ENCODE measurements at places on chromosomes 2 and 18.

GRCh38 chr2:51368250-51368649 is 336.3 kb upstream of the NRXN1 start:
- no peak for DNase-seq

DNA sequence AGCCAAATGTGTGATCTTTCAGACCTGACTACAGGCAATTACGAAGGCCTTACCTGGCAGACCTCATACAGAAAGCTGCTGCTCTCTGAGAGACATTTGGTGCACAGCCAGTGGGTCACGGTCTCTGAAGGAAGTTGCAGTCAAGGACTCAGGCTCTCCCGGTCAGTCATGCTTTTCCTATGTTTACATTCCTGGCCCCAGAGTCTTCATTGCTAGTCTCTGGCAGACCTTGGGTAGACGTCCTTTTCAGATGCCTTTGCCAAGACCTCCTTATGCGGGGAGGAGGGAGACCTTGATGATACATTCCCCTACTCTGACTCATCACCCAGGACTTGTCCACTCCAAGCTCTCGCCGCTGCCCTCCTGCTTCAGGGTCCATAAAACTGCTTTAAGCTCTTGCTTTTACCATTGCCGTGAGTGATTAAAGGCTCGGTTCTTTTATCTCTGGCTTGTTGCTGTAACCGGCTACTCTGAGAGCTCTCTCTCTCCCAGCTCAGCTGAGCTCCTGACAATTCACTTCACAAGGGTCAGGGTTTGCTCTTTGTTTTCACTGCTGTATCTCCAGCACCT is 62.0 kb upstream of the SLC35F5 start:
- DNase-seq: peak; percentile 95

DNA sequence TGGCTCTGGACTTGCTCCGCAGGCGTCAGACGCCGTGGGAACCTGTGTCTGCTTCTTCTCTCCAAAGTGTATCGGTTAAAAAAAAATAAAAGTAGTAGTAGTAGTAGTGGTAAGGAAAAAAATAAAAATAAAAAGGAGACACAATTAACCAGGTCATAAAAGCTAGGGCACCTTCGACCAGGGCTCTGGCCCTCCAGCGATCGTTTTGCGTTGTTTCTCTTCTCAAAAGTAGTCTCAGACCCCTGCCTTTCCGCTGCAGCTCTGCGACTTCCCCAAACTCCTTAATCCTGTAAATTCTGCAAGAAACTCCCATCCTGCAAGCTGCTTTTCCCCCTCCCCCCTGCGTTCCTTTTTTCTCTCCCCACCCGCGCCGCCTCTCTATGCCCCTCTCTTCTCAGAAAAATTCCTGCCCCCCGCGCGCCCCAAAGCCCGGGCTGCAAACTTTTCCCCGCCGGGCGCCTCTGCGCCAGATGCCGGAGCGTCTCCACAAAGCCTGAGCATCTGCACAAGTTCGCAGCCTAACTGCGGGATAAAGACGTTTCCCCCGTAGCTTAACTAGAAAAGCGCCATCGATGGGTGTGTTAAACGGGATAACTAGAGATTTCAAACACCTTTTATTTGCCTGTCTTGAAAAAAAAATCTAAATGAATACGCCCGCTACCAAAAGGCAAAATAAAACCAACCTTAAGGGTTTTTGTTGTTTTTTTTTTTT is 1.8 kb upstream of the SALL3 start:
- no peak for DNase-seq

- DNase-seq: no peak
Observed at GRCh38 chr2:105070010-105070865, 32.4 kb downstream of the MRPS9 start.

DNA sequence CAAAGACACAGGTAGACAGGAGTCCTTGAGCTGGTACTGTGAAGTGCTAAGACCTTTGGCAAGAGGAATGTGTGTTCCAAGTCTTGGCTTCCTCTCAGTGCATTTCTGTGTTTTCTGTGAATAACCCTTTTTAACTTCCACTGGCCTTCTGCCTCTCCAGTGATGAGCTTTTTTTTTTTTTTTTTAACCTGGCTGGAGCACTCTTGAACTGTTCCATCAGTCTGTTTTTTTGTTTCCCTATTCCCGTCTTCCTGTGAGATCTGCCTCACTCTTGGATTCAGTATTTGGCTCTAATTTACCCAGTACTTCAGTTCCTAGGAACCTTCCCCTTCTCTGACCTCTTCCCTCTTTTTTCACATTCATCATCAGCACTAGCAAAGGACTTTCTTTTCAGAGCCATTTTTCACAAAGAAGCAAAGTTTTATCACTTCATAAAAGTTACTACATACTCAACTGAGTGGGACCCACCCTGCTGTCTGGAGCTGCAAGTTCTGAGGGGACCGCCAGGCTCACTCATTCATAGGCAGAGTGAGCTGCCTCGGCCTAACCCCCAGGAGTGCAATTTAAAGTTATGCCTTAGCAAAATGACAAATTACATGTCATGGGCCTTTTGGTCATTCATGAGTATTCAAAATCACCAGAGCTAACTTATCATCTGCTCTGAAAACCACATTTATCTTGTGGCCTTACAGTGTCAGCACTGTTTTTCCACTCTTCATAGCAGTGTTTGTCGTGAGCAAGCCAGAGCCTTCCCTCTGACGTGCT is 126.9 kb upstream of the DAPL1 start:
- DNase-seq: no peak

GRCh38 chr2:17373741-17374140 is 144.5 kb downstream of the RAD51AP2 start:
- no peak for DNase-seq

GRCh38 chr2:119707117-119708087 is 28.4 kb downstream of the TMEM177 start:
- DNase-seq: no peak

DNA sequence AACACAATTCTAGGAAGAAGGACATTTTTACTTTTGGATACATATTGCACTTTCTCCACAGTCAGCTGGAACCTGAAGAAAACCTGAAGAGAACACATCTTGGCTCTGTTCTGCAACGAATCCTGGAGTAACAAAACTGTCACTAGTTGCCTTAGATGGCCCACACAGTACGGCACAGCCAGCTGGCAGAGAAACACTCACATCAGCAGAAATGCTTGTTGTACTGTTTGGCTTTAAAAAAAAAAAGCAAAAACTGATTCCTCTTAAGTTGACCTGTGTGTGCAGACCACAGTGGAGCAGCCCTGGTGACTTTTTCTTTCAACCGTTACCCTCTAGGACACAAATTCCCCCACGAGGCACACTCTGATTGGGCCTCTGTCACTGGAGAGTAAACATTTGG is 152.3 kb upstream of the TWIST2 start:
- DNase-seq: no peak

DNA sequence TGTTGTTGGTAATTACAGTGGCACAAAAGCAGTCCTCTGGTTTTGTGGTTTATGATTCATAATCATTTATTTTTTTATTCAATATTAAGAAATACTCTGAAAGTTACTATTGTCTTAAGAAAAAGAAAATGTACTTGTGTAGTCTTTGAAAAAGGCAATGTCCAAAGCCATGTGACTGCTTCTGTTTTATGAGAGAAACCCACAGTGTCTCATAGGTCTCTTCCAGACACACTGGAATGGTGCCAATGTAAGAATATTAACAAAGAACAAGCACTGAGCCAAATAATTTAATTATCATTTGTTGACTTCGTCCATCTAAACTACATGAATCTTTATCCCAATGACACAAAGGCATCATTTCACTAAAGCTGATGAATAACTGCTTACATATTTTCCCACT is 62.5 kb downstream of the RPRM start:
- no peak for DNase-seq

- peak; percentile 65 for DNase-seq
Observed at GRCh38 chr2:138780446-138780880, 273 bp upstream of the NXPH2 start.

DNA sequence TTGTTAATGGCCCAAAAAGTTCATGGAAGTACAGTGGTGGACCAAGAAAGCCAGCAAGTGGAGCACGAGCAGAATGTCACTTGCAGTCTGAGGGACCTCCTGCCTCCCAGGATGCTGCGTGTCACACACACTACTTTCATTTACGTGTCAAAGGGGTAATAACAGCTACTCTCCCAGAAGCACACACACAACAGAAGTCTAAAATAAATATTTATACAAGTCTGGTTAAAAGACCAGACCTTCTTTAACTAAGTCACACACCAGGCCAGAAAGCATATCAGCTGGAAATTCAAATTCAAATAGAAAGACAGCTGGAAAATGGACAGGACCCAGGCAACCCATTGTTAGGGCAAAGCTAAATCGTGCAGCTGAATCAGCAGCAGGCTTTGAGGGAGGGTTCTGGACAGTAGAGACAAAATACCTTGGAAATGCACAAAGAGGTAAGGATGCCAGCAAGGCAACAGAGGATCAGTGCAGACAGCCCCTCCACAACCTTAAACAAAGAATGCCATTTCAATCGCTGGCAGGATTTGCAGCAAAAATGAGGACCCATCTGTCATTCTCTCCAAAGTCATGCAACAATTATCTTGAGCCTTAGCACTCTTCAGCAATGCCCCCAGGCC is 160.5 kb downstream of the TMEM163 start:
- no peak for DNase-seq

DNA sequence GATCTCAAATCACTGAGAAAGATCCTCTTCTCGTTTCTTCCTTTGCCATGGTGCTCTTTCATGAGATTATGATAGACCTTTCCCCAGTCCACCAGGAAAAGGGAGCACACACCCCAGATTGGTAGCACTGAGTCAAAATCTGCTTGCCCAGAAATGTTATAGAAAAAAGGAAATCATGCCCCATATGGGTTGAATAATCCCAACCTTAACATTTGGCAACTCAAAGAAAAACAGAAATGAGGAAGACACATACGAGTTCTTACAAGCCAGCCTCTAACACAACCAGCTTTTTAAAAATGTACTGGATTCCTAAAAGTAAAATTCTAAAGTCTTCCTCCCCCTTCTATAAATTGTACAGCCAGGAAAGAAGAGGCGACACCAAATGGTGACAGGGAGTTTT is 103.0 kb downstream of the ANKRD44 start:
- DNase-seq: no peak

- no peak for DNase-seq
Observed at GRCh38 chr2:31239593-31240177, 5.7 kb downstream of the EHD3 start.

DNA sequence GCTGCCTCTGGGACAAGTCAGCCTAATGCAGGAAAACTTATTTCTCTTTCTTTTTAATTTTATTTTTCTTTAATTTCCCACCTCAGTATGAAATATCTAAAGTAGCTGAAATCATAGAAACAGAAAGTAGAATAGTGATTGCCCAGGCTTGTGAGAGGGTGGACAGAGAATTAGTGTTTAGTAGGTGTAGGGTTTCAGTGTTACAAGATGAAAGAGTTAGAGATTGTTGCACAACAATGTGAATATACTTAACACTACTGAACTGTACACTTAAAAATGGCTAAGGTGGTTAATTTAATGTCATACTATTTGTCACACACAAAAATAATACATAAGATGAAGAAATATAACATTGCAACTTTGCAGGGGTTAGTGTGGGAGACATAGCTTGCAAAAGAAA is 80.8 kb downstream of the NAT8 start:
- no peak for DNase-seq

DNA sequence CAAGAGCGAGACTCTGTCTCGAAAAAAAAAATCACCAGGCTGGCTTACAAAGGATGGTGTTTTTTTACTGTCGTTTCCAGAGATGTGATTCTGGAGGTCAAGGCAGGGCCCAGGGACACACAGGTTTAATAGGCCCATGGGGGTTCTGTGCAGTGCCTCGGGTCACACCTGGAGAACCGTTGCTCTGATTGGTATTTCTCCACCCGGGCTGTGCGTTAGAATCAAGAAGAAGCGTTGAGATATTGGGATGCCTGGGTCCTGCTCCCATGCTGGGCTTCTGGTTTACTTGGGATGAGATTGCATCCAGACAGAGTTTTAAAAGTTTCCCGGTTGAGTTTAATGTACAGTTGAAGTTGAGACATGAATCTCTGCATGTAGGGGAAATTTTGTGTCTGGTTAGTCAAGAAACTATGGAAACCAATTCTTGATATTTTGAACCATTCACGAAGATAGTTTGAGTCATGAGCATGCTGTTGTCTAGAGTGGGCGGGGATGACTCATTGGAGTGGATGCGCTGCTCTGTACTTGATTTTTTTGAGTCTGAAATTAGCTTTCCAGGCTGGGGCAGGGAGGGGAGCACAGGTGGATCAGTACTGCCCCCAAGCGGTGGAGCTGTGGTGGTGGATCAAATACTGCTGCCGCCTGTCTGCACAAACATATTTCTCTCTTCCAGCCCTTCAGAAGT is 50.1 kb downstream of the GREB1 start:
- DNase-seq: peak; percentile 100

DNA sequence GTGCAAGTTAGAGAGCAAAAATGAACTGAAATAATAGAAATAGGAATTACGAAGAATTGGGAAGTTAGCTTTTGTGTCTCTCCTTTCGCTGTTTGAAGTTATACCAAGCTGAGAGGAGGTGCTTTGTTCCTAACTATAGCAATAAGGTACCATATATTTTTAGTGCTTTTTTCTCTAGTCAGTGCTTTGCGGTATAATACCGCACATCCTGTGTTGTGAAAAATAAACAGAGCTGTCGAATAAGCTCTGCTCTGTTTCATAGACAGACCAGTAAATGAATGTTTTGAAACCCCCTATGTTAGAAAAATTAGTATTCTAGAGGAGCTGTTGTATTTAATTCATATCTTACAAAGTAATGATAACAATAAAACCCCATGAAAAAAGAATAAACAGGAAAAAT is 130.8 kb downstream of the MAP4K4 start:
- DNase-seq: no peak

DNA sequence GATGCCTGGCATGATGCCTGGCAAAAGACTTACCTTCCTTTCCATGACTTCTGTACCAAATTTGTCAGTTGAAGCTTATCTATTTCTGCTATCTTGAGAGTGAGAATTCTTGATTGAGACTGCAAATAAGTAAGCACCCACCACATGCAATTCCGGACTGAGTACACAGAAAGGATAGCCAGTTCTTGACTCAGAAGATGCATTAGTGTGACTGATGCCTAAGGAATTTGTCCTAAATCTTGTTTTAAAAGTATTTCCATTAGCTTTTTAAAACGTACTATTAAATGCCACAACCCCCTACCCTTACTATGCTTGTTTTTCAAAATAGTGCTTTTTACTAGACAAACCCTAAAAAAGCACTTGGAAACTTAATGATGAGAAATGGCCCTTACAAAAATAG is 545 bp downstream of the MPP4 start:
- DNase-seq: peak; percentile 45

GRCh38 chr18:22282311-22283115 is 113.1 kb downstream of the GATA6 start:
- DNase-seq: no peak

- DNase-seq: no peak
Observed at GRCh38 chr2:50492477-50492851, 539.5 kb downstream of the NRXN1 start.

- no peak for DNase-seq
Observed at GRCh38 chr2:12211326-12212175, 465.1 kb downstream of the LPIN1 start.

- no peak for DNase-seq
Observed at GRCh38 chr2:197360744-197361156, 50.2 kb upstream of the ANKRD44 start.

GRCh38 chr18:48842259-48843061 is 108.3 kb downstream of the SMAD7 start:
- no peak for DNase-seq

DNA sequence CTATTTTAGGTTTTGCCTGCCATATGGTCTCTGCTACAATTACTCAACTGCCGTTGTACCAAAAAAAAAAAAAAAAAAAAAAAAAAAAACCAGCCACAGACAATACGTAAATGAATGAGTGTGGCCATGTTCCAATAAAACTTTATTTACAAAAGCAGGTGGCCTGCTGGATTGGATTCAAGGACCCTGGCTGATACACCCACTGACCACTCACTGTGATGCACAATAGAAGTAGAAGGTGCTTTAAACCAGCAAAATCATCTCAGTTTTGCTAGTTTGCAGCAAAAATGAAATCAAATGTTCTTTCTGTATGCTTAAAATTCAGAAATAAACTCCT is 137.4 kb downstream of the AKAIN1 start:
- no peak for DNase-seq

All from MG63 (cell line).